ENCODE measurements at places on chromosomes 2 and 18. TPM values are rescaled to one million over a fixed set of nuclear protein-coding genes. Genes with fewer than 3 reads are reported as not detected.

GRCh38 chr2:126627643-126628042, 28.3 kb upstream of the GYPC start:
- no peaks in the 10 kb centered on the region for H3K4me1 ChIP-seq
- no peak overlapping the region for H3K27ac ChIP-seq
- no peak for DNase-seq
- H3K27me3 ChIP-seq, result no peaks in the 10 kb centered on the region
- no peak overlapping the region for H3K4me3 ChIP-seq

GRCh38 chr2:218710334-218710686, 325 bp upstream of the TTLL4 start:
- no peak overlapping the region for H3K27ac ChIP-seq
- peak overlapping the region; percentile 53 for H3K4me3 ChIP-seq
- no peak for DNase-seq
- no peaks in the 10 kb centered on the region for H3K27me3 ChIP-seq

MPPE1 gene
- total RNA-seq, result 71.8 TPM

DNA sequence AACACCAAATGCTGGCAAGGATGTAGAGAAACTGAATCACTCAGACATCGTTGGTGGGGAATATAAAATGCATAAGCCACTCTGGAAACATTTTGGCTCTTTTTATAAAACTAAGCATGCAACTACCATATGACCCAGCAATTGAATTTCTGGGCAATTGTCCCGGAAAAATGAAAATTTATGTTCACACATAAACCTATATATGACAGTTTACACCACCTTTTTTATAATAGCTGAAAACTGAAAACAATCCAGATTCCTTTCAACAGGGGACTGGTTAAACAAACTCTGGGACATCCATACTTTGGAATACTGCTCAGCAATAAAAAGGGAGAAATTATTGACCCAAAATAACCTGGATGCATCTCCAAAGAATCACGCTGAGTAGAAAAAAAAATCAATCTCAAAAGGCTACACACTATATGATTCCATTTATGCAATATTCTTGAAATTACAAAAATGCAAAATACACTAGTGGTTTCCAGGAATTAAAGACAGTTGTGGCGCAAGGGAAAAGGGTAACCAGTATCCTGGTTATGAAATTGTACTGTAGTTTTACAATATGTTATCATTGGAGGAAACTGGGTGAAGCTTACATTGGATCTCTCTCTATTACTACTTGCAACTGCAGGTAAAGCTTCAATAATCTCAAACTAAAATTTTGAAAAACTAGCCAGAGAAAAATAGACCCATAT, 130.2 kb upstream of the PID1 start:
- H3K27me3 ChIP-seq, result no peaks in the 10 kb centered on the region
- H3K4me3 ChIP-seq, result no peak overlapping the region
- H3K4me1 ChIP-seq, result no peaks in the 10 kb centered on the region
- DNase-seq, result no peak

DNA sequence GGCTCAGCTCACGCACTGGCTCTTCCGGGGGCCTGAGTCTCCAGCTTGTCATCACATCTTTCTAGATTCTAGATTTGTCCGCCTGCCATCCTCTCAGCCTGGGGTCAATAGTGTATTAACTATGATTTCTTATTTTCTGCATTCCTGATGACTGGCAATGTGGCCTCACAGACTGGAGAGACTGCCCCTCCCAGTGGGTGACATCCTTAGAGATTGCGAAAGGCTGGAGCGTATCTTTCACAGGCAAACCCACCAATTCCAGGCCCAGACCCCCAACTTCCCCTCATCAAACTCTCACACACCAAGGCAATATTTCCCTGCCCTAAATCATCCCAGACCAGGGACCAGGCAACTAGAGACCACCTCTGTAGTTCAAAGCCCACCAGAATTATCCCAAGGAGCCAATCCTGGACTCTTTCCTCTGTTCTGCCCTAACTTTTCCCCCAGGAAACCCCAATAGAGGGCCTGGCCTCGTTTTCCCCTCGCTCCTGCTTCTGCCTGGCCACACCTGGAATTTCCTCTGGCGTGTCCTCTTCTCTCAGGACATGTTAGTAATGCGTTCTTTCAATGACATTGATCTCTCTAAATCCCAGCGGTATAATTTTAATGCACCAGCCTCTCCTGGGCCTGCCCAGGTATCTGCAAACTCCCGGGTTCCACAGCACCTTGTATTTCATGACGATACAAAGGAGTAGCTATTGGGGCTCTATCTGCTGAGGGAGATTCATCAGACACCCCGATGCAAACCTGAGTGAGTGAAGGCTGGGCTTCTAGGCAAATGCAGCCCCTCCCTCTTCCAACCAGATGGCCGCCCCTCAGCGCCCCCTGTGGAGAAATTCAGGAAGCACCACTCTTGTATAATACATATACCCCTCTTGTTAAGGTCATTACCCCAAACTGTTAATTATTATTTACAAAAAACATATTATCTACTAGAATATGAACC, 2.4 kb upstream of the KCNF1 start:
- no peak overlapping the region for H3K4me3 ChIP-seq
- H3K27ac ChIP-seq, result no peak overlapping the region
- peaks cover 8% of the 10 kb centered on the region for H3K27me3 ChIP-seq
- peaks cover 2% of the 10 kb centered on the region for H3K4me1 ChIP-seq
- H3K36me3 ChIP-seq, result no peaks in the 10 kb centered on the region
- DNase-seq, result peak; percentile 30

TMEM150A gene
- 23.1 TPM for total RNA-seq

DNA sequence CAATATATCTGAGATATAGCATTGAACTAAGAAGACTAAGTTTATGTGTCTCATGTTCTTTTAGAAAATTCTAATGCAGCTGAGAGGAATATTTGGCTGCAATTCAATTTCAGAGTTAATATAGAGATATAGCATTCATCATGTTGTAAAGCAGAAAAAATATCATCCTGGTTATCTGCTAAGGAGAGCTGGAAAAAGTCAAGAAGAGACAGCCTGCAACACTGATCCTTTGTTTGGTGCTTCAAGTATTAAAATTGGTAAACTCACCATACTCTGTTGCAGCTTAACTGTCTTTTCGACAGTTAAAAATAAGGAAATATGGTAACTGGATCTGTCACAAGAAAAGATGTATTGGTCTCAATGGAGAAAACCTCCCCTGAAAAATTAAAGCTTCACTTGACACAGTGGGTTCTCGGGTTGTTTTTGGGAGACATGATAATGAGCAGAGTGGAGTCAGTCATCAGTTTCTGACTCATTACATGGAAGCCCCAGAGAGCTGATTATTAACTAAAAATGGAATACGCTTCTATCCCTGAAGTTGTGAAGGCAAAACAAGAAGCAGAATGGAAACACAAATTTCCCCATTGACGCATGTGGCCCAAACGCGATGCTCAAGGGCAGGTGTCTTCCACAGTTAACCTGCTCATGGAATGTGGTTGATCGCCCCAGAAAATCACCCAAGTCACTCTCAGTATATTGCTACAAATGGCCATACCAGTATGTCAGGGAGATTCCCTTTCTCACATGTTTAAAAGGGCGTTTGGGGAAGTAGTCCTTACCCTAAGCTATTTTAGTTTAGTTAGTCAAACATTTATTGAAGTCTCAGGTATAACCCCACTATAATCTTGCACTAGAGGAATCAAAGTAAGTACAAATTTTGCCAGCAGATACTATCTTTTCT, 8.2 kb downstream of the BCL2 start:
- DNase-seq, result no peak
- H3K4me1 ChIP-seq, result peaks cover 52% of the 10 kb centered on the region
- H3K27ac ChIP-seq, result peak overlapping the region; percentile 40
- H3K4me3 ChIP-seq, result no peak overlapping the region
- no peaks in the 10 kb centered on the region for H3K36me3 ChIP-seq
- no peaks in the 10 kb centered on the region for H3K27me3 ChIP-seq

DNA sequence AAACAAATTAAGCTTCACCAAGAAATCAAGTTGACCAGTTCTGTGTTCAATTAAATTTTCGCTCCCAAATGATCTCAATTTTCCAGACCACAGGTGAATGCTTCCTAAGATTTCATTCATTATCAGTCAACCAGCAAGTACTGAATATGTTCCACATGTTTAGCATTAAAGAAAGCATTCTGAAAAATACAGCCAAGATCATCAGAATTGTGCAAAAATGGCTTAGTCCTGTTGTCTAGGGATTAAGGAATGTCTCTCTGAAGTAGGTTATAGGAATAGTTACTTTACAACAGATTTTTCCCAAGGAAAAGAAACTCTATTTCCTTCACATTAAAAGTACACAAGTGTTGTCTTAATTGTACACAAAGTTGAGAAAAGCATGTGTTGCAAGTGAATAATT, 69.2 kb downstream of the NRXN1 start:
- no peak for DNase-seq
- no peaks in the 10 kb centered on the region for H3K36me3 ChIP-seq
- no peaks in the 10 kb centered on the region for H3K27me3 ChIP-seq
- H3K4me3 ChIP-seq, result no peak overlapping the region
- no peak overlapping the region for H3K27ac ChIP-seq

DNA sequence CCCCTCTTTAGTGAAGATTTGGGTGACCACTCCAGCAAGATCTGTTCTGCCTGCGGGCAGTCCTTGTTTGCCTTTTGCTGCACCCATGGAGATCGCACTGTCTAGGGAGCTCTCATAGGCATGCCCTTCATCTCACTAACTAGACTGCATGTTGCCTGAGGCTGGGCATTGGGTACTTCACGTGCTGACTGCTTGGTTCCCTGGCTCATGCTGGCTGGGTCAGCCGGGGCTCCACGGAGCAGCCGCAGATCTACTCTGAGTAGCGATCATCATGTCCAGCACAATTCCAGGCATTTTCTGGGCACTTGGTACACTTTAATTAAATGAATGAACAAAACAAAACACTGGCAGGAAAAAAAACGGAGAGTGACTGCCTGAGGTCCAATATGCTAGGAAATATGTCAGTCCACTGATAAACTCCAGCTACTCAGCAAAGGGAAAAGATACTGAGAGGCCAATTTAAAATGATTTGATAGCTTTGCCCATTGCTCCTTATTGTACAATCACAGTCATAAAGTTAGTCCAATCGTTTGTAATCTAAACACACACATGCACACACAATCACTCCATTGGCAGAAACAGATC, 220.3 kb downstream of the C1D start:
- H3K4me1 ChIP-seq, result no peaks in the 10 kb centered on the region
- no peak overlapping the region for H3K27ac ChIP-seq
- no peak for DNase-seq
- H3K4me3 ChIP-seq, result no peak overlapping the region
- H3K36me3 ChIP-seq, result no peaks in the 10 kb centered on the region

DNA sequence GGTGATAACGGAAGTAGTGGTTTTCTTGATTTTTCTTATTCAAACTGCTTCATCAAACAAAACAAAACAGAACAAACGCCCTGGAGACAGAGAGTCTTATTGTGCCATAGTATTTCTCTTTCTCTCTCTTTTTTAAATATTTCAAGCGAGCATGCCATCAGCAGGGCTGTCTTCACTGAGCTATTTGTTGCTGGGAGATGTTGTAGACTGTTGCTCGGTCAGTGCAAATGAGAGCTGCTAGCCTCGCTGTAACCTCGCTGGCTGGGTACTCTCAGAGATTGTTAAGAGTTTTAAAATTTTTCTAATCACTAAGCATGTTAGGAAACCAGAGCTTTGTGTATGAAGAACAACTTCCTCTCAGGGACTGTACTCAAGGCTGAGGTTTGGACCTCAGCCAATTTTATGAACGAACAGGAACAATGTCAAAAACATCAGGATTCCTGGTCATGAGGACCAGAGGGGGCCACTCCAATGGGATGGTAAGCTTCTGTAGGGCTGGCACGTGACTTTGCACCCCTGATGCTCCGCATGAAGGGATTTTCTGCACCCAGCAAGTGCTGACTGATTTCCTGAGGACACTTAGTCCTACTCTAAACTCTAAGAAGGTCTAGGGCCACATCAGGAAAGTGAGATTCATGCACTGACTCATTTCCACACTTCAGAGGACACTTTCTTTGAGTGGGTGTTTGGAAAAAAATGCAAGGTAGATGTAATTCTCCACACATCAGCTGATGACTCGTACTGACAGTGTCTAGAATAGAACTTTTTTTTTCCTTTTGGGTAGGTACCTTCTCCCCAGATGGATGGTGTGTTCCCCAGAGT, 59.8 kb upstream of the IL1R1 start:
- H3K4me1 ChIP-seq, result peaks cover 3% of the 10 kb centered on the region
- no peak overlapping the region for H3K4me3 ChIP-seq
- no peak for DNase-seq
- no peaks in the 10 kb centered on the region for H3K27me3 ChIP-seq
- peak overlapping the region; percentile 1 for H3K27ac ChIP-seq

FSHR gene
- total RNA-seq, result 0.54 TPM

KCNIP3 gene
- total RNA-seq, result 27.6 TPM

DNA sequence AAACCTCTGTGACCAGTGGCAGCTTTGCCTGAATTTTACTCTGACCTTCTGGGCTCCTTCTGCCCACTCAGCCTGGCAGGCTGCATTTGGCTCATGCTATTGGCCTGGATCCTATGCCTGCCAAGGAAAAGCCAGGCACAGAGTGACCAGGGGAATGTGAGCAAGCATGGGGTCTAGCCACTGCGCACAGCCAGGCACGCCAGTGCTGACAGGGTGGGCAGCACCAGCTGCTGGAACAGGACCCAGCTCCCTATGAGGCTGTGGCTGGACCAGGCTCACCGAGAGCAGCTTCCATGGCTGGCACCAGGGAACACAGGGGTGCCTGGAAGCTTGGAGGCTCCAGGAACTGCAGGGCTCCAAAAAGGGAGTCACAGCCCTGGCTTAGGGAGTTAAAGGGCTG, 311.5 kb upstream of the SYT4 start:
- H3K27ac ChIP-seq, result no peak overlapping the region
- H3K36me3 ChIP-seq, result no peaks in the 10 kb centered on the region
- H3K4me3 ChIP-seq, result no peak overlapping the region
- no peaks in the 10 kb centered on the region for H3K27me3 ChIP-seq
- no peaks in the 10 kb centered on the region for H3K4me1 ChIP-seq

DNA sequence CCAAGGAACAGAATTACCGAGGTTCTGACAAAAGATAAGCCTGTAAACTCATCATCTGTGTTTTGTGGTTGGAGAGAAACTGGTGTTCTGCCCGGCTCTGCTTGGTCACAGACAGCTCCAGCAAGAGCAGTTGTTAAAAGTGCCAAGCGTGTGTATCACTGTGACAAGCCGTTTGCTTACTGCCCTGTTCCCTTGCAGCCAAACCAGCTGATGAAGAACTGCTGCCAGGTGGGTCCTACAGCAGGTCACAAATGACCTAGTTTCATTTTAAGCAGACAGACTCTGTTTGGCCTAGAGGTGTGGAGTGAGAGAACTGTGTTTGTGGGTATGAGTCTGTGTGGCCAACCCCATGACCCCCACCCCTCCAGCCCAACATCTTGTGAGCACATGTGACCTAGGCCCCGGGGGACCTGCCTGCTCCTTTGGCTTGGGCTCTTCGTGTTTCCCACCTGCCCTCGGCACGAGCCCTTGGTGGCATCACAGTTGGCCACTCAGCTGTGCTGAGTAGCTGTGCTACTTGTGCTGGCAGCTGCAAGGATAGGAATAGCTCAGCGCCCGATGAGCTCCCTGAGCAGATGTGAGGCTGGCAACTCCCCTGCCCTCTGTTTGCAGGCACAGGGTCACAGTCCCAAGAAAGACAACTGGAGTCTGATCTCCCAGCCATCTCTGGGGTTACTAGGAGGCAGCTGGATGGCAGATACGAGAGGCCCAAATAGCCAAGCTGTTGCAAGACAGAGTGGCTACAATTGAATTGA, 9.7 kb downstream of the OXER1 start:
- peaks cover 5% of the 10 kb centered on the region for H3K4me1 ChIP-seq
- peak; percentile 32 for DNase-seq
- peak overlapping the region; percentile 45 for H3K27ac ChIP-seq
- H3K27me3 ChIP-seq, result no peaks in the 10 kb centered on the region

RAB27B gene
- 4.1 TPM for total RNA-seq

Data from kidney (tissue), 22 donors.